ENCODE measurements at places on chromosomes 16 and 17.

DNA sequence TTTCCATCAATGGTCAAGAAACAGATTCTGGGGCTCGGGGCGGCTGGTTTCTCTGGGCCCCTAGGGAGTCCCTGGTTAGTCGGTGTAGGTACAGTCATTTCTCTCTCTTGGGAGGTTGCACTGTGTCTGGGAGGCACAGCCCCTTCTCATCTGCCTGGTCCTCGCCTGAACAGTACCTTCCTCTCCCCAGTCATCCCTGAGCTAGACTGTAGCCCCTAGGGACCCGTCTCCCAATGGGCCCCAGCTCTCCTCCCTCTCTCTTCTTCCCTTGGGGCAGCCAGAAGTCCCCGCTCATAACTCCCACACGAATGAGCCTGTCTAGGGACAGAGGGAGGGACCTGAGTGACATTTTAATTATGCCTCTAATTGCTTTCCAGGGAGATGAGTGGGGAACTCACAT, 20.2 kb upstream of the CPSF4L start:
- no peak for DNase-seq

DNA sequence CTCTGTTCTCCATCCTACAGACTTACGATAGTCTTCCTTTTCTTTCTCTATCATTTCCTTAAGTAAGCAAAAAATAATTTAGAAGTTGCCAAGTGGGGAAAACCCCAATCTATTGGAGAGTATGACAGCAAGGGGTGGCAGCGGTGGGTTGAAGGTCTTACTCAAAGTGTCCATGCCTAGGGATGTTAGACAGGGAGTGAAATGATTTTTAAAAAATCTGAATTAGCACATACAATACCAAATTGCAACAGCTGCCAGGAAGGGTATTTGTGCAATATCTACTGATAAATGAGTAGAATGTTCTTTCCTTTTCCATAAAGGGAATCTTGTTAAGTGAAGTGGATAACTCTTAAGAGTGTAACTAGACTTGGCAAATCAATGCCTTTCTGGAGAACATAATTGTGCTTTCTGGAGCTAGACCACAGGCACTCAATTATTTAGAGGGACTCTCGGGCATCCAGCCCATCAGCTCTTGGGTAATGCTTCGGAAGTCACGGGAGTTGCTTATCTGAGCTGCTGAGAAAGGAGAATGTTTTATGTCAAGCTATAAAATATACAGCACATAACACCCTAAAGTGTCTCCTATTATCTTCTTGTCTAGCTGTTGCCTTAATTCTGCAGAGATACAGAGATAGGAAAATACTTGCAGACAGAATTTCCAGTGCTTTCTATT, 151.5 kb downstream of the KCNJ2 start:
- DNase-seq, result no peak

GRCh38 chr16:67234180-67234597, 7.3 kb downstream of the TMEM208 start:
- no peak for DNase-seq

DNA sequence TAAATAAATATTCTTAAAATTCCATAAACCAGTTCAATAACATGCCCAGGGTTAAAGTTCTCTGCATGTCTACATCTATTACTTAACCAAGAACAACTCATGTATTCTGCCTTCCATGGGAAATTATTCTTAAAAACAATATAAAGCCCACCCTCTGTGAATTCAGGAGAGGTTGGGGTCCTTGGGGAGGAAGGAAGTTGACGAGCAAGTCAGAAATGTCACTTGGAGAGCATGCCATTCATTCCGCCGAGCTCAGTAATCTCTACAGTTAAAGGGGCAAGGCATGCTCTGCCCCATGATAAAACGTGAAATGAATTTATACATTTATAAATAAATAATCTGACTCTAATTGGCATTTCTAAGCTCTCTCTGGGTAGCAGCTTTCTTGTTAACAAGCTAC, 405.1 kb downstream of the TOX3 start:
- DNase-seq, result no peak

GRCh38 chr16:82995924-82996441, 369.2 kb downstream of the CDH13 start:
- DNase-seq, result no peak

DNA sequence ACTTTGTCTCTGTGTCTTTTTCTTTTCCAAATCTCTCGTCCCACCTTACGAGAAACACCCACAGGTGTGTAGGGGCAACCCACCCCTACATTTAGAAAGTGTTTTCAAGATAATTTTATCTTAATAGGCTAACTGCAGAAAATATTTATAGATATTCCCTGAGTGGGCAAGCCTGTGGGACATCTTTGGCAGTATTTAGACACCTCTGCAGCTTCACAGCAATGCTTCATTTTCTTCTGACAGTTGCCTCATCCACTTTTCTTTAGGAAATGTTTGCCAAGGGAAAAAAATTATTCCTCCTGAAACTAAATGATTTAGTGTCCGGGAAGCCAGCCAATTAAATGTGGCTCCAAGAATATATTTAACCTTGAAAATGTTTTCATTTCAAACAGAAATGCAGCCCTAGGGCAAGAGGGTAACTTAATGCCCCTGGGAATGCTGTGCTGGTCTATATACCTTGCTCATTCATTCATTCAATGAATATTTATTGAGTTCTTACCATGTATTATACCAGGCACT, 290.4 kb downstream of the ABCC12 start:
- DNase-seq, result no peak

- DNase-seq, result no peak
Observed at GRCh38 chr16:55263271-55264250, 60.4 kb upstream of the IRX6 start.

DNA sequence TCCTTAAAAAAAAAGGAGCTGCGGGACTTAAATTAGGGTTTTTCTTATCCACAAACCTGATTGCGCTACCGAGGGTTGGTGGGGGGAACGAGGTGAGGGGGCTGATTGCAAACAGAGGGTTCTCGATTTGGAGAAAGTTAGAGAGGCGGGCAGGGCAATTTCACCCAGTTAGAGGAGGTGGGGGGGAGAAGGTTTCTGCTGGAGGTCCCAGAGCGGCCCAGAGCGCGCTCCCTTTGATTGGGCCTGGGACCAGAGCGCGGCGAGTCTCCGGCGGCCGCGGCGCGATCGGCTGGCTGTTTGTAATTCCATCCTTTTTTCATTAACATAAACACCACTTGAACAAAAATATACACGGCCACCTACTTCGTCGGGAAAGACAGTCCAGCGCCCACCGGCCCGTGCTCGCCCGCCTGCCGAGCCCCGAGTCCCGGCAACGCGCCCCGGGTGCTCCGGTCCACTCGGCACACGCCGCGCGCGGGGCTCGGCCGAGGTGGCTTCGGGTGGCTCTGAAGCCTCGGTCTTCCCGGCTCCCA, 13.3 kb upstream of the FOXF1 start:
- peak; percentile 58 for DNase-seq

GRCh38 chr16:25198021-25198420, 18.7 kb upstream of the AQP8 start:
- no peak for DNase-seq

DNA sequence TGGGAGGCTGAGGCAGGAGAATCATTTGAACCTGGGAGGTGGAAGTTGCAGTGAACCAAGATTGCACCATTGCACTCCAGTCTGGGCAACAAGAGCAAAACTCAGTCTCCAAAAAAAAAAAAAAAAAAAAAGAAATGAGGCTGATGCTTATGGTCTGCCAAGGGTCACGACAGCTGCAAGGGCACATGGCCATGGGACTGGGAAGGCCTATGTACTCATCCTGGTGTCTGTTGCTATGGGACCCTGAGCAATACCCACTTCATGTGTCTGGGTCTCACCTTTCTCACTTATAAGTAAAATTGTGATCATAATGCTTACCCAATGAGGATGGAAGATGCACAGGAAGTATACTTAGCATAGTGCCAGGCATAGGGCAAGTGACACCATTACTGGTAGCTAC, 16.6 kb downstream of the MIEF2 start:
- no peak for DNase-seq

DNA sequence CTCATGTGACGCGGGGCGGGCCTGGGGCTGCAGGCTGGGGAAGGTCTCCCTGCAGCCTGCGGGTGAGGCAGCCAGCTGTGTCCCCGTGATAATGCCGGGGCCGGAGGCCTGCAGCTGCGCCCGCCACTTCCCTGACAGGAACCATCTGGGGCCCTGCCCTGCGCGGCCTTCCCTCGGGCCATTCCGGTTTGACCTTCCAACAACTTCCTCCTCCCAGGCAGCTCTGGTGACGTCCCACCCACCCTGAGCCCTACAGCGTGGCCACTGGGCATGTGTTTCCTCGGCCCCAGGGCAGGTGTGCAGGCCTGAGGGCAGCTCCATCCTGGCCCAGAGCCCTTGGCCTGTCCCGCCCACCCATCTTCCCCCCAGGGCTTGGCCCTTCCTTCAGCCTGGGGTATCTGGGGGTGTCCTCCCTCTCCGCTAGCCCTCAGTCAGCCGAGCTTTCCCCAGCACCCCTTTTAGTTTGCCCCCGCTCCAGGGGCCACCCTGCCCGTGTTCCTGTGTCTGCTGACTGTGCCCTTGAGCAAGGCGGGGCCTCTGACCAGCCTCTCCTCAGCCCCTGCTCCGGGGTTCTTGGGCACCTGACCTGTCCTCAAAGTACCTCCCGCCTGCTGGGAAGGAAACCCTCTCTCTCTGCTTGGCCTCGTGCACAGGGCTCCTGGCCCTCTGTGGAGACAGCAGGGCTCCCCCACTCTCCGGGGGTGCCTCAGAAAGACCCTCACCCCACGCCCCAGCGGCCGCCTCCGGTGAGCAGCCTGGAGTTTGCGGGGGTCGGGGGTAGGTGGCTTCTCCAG, at the start of gene CBFA2T3:
Gene CBFA2T3, minus strand, starts transcription at position 190 of the 794 bp plus-strand sequence. CDS start 400 bp downstream, outside the sequence.
- DNase-seq, result no peak

- DNase-seq, result no peak
Observed at GRCh38 chr17:30858556-30859250, 26.9 kb downstream of the ATAD5 start.

GRCh38 chr17:62968445-62968923, 2.4 kb downstream of the TANC2 start:
- DNase-seq, result peak; percentile 87

GRCh38 chr17:17988427-17988945, 15.8 kb downstream of the DRC3 start:
- no peak for DNase-seq

DNA sequence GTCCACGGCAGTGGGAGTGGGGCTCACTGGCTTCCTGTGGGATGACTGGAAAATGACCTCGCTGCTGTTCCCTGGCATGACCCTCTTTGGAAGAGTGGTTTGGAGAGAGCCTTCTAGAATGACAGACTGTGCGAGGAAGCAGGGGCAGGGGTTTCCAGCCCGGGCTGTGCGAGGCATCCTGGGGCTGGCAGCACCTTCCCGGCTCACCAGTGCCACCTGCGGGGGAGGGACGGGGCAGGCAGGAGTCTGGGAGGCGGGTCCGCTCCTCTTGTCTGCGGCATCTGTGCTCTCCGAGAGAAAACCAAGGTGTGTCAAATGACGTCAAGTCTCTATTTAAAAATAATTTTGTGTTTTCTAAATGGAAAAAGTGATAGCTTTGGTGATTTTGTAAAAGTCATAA, 7.8 kb upstream of the RNF213 start:
- peak; percentile 70 for DNase-seq
